Dorsolateral prefrontal cortex (tissue), 122 donors: ENCODE measurements at places on chromosomes 1 and 21. TPM values are rescaled to one million over a fixed set of nuclear protein-coding genes. Genes with fewer than 3 reads are reported as not detected.

The GOLT1A gene
- 2.1 TPM for total RNA-seq

The PRELP gene
- 26.3 TPM for total RNA-seq

The IFI44 gene
- total RNA-seq, result 12.7 TPM

- no peak for DNase-seq
These were observed 78.6 kb upstream of the CSF3R start for GRCh38 chr1:36561361-36561724.

GRCh38 chr1:231827337-231828105 is 200.9 kb downstream of the DISC1 start:
- no peak for DNase-seq

DNA sequence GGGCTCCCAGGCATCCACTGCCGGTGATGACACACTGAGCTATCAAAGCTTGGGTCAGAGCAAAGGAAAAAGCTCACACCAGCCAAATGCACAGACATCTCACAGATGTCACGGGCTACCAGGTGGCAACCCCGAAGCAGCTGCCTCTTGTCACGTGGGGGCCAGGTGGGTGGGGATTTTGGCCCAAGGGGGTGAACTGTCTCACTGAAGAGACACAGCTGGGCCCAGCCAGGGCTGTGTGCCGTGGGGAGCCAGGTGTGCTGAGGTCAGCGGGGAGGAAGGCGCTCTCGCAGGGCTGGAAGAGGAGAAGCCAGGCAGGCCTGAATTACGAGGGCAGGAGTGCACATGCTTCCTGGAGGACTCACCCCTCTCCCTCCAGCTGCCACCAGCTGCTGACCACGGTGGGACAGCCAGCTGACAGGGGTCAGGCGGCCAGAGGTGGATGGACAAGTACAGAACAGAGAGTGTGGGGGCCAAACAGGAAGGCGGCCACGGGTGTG is 32.4 kb downstream of the KCNN3 start:
- no peak for DNase-seq
